Right forelimb (tissue), 1 donor: ENCODE measurements at places on chromosomes 2 and 18.
A peak's percentile ranks its signal among the peaks of the same experiment; 100 is the strongest.

- no peak for DNase-seq
These were observed 519.9 kb downstream of the KCNJ3 start for GRCh38 chr2:155218292-155218924.

- DNase-seq, result no peak
These were observed 47.0 kb upstream of the IHH start for GRCh38 chr2:219107758-219108157.

- peak; percentile 85 for DNase-seq
These were observed 667 bp downstream of the TRIB2 start for GRCh38 chr2:12717191-12718014.

GRCh38 chr2:234676783-234677450 is 180.0 kb upstream of the ARL4C start:
- DNase-seq, result no peak

- no peak for DNase-seq
These were observed 125.3 kb downstream of the SLC4A3 start for GRCh38 chr2:219752726-219753125.

DNA sequence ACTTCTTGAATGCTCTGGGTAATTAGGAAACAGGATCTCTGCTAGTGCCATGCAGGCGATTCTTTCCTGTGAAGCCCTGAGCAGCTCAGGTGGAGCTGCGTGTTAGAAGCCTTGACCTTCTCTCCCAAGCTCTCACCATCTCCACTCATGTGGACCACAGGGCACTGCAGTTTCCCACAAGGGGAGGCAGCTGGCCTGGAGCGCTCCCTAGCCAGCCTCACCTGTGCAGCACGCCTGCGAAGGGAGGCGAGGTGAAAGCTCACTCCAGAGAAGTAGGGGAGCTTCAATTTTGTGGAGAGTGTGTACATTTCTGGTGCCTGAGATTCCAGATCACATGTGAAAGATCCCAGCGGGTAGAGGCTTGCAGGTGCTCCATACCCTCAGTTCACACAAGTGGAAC is 11.1 kb upstream of the HES6 start:
- DNase-seq, result no peak

DNA sequence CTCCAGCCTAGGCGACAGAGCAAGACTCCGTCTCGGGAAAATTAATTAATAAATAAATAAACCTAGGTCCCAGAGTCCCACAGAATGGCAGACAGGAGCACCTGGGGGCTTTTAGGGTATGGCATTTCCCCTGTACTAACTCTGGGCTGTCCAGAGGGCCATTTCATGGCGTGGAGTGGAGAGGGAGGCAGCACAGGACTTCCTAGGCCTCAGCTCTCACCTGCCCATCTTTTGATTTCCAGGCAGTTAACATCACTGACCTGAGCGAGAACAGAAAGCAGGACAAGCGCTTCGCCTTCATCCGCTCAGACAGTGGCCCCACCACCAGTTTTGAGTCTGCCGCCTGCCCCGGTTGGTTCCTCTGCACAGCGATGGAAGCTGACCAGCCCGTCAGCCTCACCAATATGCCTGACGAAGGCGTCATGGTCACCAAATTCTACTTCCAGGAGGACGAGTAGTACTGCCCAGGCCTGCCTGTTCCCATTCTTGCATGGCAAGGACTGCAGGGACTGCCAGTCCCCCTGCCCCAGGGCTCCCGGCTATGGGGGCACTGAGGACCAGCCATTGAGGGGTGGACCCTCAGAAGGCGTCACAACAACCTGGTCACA is 5.1 kb downstream of the IL1RN start:
- no peak for DNase-seq

DNA sequence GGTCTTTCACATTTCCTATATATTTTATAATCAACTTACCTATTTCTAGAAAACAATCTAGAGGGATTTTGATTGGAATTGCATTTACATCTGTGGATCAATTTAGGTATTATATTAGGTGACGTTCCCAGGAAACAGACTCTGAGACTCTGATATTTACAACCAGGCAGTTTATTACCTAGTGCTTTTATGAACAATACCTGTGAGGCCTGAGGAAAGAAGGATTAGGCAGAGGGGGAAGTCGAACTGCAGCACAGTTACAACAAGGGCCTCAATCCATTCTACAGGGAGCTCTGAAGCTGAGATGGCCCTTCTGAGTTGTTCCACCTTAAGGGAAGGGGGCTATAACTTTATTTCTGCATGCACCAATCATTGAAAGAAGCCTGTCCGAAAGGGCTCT is 206.9 kb downstream of the MYO1B start:
- DNase-seq, result no peak

- no peak for DNase-seq
These were observed 33.2 kb upstream of the SLC40A1 start for GRCh38 chr2:189613650-189614420.

DNA sequence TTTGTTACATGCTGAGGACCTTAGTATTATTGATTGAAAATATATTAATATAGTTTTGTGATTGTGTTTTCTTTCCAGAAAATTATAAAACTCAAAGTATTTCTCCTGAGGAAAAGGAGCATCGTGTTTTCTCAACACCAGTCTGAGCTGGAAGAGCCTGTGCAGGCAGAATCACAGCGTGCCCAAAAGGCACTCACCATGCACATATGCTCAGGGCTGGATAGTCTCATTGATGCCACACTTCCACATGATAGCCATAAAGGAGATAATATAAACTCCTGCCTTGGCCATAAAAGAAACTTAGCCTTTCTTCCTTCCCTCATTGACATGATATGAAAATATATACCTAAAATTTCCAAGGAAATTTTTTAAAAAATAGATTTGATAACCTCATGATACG is 4.0 kb downstream of the PDE1A start:
- DNase-seq, result no peak

DNA sequence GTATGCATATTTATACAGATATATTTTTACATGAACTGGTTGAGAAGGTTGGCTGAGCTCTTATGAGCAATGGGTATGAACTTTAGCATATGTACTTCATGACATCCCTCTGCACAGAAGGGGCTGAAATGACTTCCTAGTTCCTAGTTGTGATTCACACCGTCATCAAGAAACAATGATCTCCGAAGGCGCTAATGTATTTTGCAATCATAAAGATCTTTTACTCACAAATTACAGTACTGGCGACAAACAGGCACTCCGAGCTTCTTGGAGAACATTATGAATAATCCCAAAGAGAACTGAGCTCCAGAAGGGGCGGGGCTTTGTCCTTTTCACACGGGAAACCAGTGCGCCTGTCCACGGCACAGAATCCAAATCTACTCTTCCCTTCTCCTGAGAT is 18.1 kb downstream of the BCL2 start:
- DNase-seq, result no peak

DNA sequence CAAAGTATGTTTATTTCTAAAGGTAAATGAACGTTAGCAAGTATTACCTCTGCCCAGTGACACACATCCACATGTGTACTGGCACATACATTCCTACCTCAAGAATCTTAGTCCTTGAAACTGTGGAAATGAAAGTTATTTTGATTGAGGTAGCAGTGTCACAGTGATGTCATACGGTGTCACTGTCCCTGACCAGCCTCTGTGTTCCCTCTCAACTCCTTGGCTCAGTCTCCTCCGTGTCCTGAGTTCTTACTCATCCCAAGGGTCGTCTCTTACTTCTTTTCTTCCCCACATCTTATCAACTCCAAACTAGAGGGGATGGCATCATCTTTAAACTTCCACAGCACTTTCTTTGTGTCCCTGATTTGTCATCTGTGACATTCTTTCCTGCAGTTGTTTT is 3.3 kb downstream of the NCK2 start:
- peak; percentile 17 for DNase-seq

GRCh38 chr2:237453671-237454070 is 33.4 kb upstream of the MLPH start:
- DNase-seq, result no peak

- no peak for DNase-seq
These were observed 50.4 kb upstream of the CTDP1 start for GRCh38 chr18:79629249-79629558.

DNA sequence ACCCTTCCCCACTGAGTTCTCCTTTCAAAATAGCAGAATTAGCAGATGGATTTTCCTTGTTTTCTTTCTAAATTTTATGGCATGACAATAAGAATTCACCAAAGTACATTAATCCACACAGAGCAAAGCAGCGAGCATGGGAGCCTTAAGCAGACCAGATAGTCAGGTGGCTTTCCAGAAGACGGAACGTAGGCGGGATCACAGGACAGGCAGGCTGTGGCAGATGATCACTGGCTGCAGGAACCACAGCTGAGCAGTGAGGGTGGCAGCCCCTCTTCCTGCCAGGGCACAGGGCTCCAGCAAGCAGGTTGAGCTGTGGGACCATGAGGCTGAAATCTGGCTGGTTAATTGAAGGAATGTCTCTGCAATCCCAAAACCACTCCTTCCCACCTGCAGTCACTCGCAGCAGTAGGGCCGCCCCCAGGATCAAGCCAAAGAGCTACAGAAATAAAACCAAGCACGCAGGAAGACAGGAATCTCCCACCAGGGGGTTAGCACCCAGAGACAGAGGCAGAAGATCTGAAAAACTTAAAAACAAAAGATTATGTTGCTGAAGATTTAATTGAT is 259.9 kb downstream of the EIPR1 start:
- DNase-seq, result peak; percentile 20

GRCh38 chr18:7414459-7414858 is 152.7 kb upstream of the PTPRM start:
- DNase-seq, result no peak

GRCh38 chr2:222088561-222088960 is 210.2 kb downstream of the PAX3 start:
- DNase-seq, result no peak

GRCh38 chr2:37349231-37349860 is 4.9 kb downstream of the QPCT start:
- no peak for DNase-seq

GRCh38 chr2:230944757-230945372 is 19.8 kb upstream of the GPR55 start:
- DNase-seq, result no peak

- no peak for DNase-seq
These were observed 88.3 kb downstream of the RBMS1 start for GRCh38 chr2:160405077-160405867.

- DNase-seq, result no peak
These were observed 429 bp downstream of the C2orf76 start for GRCh38 chr2:119366161-119366648.

- no peak for DNase-seq
These were observed 750.6 kb upstream of the SALL3 start for GRCh38 chr18:78228974-78229373.
